ENCODE measurements at places on chromosomes 2 and 18.

- no peaks in the 10 kb centered on the region for H3K27me3 ChIP-seq
- no peak for DNase-seq
- no peak overlapping the region for H3K4me3 ChIP-seq
- no peaks in the 10 kb centered on the region for H3K4me1 ChIP-seq
- H3K36me3 ChIP-seq: no peaks in the 10 kb centered on the region
- no peak overlapping the region for H3K27ac ChIP-seq
Measured at GRCh38 chr2:212505586-212505985, 33.0 kb downstream of the ERBB4 start.

- DNase-seq: no peak
- no peaks in the 10 kb centered on the region for H3K4me1 ChIP-seq
- no peak overlapping the region for H3K27ac ChIP-seq
- H3K27me3 ChIP-seq: no peaks in the 10 kb centered on the region
- no peak overlapping the region for H3K4me3 ChIP-seq
Measured at GRCh38 chr2:25632396-25632795, 41.0 kb downstream of the DTNB start.

DNA sequence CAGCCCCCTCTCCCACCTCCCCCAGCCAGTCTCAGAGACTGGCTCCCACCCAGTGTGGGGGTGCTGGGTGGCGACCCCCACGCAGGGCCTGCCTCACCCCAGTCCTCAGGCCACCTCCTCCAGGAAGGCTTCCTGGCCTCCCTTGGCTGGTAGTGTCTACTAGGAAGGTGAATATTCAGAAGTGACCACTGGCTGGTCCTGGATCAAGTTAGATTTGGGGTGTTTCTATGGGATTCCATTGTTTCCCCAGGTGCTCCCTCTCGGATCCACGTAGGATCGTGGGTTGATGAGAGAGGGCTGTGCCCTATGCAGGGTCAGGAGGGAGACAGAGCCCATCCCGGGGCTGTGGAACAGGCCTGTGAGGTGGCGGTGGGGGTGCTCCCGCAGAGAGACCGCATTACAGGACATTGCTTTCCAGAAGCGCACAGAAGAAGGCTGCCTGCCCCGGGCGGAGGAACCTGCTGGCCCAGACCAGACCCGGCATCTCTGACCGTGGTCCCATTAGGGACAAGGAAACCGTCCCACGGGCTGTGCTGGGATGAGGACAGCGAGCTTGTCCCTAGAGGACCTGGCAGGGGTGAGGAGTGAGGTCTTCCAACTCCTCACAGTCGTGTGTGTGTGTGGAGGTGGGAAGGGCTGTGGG is 3.3 kb downstream of the PDCD1 start:
- no peak for DNase-seq
- no peak overlapping the region for H3K27ac ChIP-seq
- H3K4me1 ChIP-seq: peaks cover 25% of the 10 kb centered on the region
- peaks cover 14% of the 10 kb centered on the region for H3K36me3 ChIP-seq

- peak within 1 kb of the TSS; percentile 49 for H3K4me3 ChIP-seq
- no peak within 1 kb of the TSS for H3K27ac ChIP-seq
- peaks cover 2% of the 10 kb centered on the region for H3K36me3 ChIP-seq
- peaks cover 4% of the 10 kb centered on the region for H3K4me1 ChIP-seq
Measured at GRCh38 chr2:100819370-100820272, at the start of gene NPAS2. TSS of gene NPAS2 (plus strand) at chr2:100820139. CDS start at chr2:100904755, 84,616 bp downstream.

DNA sequence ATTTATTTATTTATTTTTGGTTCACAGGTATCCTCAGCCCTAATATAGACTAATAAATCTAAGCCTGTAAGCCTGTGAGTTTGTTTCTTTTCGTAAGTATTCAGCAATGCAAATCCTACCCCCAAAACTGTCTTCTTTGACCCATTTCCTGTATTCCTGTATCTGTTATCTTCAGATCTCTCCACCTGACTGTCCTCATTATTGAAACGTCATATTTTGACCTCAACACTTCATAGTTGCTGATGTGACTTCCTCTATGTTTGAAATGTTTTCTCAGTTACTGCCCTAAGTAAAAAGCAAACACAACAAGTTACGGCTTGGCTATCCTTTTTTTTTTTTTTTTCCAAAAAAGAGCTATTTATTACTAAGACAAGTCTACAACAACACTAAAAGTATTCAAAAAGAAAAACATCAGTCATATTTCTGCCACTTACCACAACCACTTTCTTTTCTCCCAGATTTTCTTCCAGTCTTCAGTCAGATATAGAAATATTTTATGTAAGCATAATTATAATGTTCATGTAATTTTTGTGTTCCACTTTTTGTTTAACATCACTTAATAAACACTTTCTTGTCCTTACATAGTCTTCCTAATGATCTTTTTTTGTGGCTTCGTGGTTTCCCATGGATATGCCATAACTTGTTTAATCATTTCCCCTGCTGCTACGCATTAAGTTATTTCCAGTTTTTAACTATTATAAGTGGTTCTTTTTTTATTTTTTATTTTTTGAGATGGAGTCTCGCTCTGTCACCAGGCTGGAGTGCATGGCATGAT is 45.0 kb upstream of the EML4 start:
- no peak for DNase-seq
- H3K4me3 ChIP-seq: peak overlapping the region; percentile 8
- H3K36me3 ChIP-seq: peaks cover 1% of the 10 kb centered on the region
- H3K27ac ChIP-seq: peak overlapping the region; percentile 3
- peaks cover 40% of the 10 kb centered on the region for H3K4me1 ChIP-seq
- H3K27me3 ChIP-seq: no peaks in the 10 kb centered on the region

Measured in stimulated activated naive B cell treated with anti-CD40 and anti-IgM and Interleukin-4, amounts not matched to agents 10 μg/mL and 1 μg/mL and 100 μg/mL, for 72 hours (primary cell).